ENCODE measurements at places on chromosomes 4 and X. TPM values are rescaled to one million over a fixed set of nuclear protein-coding genes. Genes with fewer than 3 reads are reported as not detected.

Gene OPHN1
- 5.8 TPM for polyA plus RNA-seq

Gene ZBED1
- polyA plus RNA-seq = 15.0 TPM

Gene AMTN
- polyA plus RNA-seq = not detected

DNA sequence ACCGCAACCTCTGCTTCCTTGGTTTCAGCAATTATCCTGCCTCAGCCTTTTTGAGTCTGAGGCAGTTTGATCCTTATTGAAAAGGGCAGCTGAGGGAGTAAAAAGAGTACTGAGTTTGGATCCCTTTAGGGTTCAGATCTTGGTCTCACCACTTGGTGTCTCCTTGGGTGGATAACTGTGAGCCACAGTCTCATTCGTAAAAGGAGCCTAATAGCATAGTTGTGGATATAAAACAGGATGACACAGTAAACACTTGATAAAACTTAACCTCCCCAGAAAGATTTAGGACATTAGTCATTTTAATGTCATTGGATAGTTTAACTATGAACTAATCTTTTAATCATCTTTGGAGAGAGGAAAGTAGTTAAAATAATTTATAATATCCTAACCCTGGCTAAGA, 173.0 kb downstream of the ANK2 start:
- H3K36me3 ChIP-seq = no peaks in the 10 kb centered on the region
- H3K4me3 ChIP-seq = no peak overlapping the region
- no peak overlapping the region for H3K27ac ChIP-seq
- no peaks in the 10 kb centered on the region for H3K27me3 ChIP-seq

DNA sequence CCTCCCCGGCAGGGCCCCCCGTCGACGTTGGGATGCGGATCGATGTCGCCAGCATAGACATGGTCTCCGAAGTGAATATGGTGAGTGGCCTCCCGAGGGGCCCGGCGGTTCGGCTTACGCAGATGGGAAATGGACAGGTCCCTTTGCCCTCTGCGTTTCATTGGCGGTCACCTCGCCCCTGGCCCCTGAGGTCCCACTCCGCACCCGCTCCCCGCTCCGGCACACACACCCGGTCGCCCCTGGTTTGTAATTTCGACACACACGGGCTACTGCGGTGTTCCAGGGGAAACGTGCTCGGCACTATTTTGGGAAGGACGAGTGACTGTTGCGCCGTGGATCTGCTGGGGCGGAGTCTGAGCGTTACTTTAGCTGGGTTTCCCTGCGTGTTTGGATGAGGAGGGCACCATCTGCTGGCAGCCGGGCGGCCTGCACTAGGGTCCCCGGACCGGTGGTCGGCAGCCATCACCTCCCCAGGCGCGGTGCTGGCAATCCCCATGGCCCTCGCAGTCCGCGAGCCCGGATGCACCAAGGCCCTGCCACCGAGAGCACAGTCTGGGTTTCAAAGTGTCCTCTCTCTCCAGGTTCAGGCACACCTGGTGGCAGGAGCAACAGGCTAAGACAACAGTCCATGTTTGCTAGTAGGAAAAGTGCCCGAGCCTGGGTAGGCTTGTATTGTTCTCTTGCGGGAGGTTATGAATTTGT, 1.2 kb downstream of the GABRB1 start:
- peaks cover 8% of the 10 kb centered on the region for H3K4me1 ChIP-seq
- H3K36me3 ChIP-seq = no peaks in the 10 kb centered on the region
- H3K4me3 ChIP-seq = peak overlapping the region; percentile 62
- H3K27me3 ChIP-seq = peaks cover 14% of the 10 kb centered on the region
- DNase-seq = no peak

DNA sequence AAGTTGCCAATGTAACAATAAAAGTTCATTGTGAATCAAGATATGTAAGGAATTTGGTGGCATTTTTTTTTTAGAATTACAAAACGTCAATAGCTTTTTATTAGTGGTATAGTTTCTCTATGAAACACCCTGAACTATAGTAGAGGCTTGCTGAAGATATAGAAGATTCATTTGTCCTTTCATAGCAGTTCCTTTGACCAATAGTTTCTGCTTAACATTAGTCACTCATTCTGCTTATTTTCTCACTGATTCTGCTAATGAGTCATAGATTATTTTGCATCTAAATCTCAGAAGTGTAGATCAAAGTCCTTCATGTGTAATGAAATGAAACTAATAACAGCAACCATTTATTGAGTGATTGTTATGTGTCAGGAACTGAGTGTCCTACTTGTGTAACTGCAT, 205.0 kb upstream of the TET2 start:
- H3K4me3 ChIP-seq = no peak overlapping the region
- no peaks in the 10 kb centered on the region for H3K4me1 ChIP-seq
- H3K36me3 ChIP-seq = no peaks in the 10 kb centered on the region
- no peak for DNase-seq

DNA sequence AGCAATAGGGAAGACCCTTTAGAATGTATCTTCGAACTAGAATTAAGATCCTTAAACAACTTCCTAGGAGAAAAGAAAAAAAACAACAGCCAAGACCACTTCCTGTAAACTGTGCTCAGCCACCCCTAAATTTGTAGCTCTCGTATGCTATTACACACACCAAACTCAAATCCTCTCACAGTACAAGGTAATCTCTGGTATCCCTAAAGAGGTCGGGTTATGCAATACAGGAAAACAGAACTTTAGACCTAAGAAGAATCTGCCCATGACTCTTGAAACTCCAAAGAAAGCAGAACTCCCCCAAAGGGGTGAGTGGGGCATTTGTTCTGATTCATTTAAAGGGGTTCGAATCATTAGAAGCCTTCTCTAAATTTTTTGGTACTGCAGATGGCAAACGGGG, 170.9 kb upstream of the CASK start:
- peaks cover 7% of the 10 kb centered on the region for H3K4me1 ChIP-seq
- no peak overlapping the region for H3K27ac ChIP-seq
- H3K4me3 ChIP-seq = no peak overlapping the region
- no peak for DNase-seq

- DNase-seq = no peak
These were observed 28.0 kb downstream of the NYX start for GRCh38 chrX:41475191-41475590.
